Peyer's patch (tissue), 4 donors: ENCODE measurements at places on chromosomes 13 and 19. TPM values are rescaled to one million over a fixed set of nuclear protein-coding genes. Genes with fewer than 3 reads are reported as not detected.

TYROBP gene
- total RNA-seq: 4.2 TPM

DNA sequence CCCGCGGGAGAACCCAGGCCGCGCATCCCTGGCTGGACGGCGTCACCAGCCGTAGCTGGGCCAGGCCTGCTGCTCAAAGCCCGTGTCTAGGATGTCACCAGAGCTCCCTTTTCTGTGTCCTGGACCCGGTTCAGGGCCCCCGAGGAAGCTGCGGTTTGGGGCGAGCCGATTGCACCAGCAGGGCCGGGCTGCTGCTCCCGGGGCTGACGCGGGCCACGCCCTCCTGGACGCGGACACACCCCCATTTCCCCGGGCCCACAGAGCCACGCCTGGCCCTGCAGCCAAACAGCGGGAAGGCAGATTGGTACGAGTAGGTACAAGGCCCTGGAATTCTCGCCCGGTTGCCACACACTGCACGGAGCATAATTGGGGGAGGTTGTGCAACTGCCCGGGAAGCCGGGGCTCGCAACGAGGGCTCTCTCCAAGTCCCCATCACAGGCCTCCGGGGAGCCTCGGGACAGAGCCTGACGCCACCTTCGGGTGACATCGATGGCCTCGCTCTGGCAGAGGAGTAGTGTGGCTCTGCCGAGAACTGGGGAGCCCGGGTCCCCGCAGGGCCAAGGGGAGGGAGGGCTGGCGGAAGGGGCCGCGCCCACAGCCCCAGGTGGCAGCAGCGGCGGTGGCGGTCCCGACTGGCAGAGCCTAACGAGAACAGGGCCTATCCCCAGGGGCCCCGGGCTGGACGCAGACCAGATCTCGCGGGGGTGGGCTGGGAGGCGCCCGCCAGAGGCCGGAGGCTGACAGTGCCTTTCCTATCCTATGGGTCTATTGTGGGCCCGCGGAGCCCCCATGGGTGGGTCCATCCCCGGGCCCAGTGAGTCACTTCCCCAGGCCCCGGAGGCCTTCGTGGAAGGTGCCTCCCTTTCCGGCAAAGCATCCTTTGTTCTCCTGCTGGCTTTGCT is 23.5 kb downstream of the KCTD15 start:
- peak; percentile 69 for DNase-seq

ZNF44 gene
- total RNA-seq: 23.3 TPM

ANO8 gene
- 13.8 TPM for total RNA-seq

- DNase-seq: peak; percentile 79
Observed at GRCh38 chr13:94674609-94675348, 37.6 kb downstream of the SOX21 start.

DNA sequence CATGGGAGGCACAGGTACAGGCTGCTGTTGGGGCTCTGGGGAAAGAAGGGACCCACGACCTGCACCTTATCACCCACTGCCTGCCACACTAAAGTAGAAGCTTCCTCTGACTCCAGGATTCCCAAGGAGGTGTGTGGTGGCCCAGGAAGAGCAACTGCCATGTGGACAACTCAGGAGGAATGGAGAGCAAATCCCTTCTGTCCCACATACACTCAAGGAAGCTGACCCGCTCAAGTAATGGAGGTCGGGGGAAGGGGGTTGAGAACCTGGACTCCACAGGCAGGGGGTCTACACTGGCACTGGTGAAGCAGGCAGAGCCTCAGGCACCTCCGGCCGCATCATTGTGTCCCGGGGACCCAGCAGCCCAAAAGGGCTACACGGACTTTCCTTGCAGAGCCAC is 29.4 kb upstream of the SLC15A1 start:
- no peak for DNase-seq

RXFP2 gene
- not detected for total RNA-seq

GRCh38 chr13:32722340-32722739 is 136.1 kb downstream of the PDS5B start:
- no peak for DNase-seq

GRCh38 chr19:13297023-13297422 is 146.8 kb downstream of the IER2 start:
- DNase-seq: no peak

DNA sequence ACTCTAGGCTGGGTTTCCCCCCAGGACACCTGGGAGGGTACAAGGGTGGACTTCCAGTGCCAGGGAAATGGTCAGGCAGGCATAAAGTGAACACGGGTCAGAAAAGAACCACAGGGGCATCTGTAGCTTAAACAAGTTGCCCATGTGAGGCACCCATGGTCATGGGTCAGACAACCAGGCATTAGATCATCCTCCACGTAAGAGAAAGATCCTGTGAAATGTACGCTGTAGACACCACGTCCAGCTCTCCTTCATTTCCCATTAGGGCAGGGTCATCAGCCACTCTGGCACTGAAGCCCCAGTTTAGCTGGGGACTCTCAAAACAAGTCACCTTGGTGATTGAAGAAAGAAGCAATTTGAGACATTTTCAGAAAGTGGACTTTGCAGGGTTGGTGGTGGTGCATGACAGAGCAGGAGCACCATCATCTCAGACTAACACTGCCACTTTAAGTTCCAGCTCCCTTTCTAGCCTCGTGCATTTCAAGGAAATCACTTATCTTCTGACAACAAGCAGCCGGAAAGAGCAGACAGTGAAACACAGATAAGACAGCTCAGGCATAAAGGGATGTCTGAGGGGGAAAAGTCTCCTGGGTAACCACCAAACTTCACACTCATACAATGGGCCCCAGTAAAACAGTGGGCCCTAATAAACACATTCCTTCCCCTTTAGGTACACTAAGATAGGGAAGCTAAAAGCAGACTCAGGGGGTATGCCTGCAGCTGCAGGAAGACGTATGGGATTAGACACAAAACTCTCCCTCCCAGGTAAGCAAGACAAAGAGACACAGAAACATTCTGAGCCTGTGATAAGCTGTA is 16.1 kb upstream of the SIGLEC6 start:
- DNase-seq: no peak

ZNF726 gene
- not detected for total RNA-seq

- no peak for DNase-seq
Observed at GRCh38 chr19:42285541-42285941, 16.4 kb upstream of the PRR19 start.

SLC25A42 gene
- 11.2 TPM for total RNA-seq

CRYL1 gene
- 297 TPM for total RNA-seq

DNA sequence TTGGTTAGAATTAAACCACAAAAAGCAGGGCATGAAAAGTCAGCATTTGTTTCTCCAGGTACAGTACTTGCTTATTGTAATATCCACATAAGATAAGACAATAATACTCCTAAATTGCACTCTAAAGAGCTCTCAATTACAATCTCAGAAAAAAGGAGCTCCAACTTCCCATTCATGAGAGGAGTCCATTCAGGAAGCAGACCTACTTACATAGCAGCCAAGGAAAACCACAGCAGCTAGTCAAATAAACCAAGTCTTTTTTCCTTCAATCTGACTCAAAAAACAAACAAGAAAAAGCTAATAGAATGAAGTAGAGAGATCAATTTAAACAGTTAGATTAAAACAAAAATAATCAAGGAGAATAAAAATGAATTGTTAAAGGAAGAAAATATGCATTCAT is 885.2 kb upstream of the SLITRK6 start:
- no peak for DNase-seq

DNA sequence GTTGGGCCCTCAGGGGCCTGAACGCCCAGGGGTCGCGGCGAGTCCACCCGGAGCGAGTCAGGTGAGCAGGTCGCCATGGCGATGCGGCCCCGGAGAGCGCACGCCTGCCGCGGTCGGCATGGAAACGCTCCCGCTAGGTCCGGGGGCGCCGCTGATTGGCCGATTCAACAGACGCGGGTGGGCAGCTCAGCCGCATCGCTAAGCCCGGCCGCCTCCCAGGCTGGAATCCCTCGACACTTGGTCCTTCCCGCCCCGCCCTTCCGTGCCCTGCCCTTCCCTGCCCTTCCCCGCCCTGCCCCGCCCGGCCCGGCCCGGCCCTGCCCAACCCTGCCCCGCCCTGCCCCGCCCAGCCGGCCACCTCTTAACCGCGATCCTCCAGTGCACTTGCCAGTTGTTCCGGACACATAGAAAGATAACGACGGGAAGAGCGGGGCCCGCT is at the start of gene CCNA1:
Gene CCNA1 (plus strand): TSS at position 390 of the 439 bp plus-strand sequence. CDS start 562 bp downstream, outside the sequence.
- no peak for DNase-seq

- DNase-seq: no peak
Observed at GRCh38 chr19:677601-678436, 1.6 kb downstream of the FSTL3 start.

SLC15A1 gene
- 4.1 TPM for total RNA-seq

PLEKHA4 gene
- 3.5 TPM for total RNA-seq

MYADM gene
- total RNA-seq: 52.8 TPM

DNA sequence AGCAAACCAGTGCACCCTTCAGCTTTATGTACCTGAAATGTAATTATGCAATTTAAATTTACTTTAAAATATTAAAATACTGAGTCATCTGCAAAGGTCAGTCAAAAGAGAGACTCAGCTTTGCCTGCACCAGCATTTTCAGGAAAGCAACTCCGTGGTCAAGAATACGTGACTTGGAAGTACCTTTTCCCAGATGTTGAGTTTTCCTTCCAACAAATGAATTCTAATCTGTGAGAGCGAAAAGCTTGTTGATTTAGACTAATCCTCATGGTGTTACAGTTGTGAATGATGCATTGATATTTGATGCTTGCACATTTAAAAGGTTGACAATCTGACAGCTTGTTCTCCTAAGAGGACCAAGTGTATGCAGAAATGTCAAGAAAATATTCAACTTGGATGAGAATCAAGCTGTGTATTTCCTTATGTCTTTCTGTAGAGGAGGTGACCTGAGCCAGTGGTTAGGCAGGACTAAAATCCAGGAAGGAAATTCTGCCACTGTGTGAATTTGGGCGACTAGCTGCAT is 270.4 kb downstream of the ABCC4 start:
- no peak for DNase-seq

DNA sequence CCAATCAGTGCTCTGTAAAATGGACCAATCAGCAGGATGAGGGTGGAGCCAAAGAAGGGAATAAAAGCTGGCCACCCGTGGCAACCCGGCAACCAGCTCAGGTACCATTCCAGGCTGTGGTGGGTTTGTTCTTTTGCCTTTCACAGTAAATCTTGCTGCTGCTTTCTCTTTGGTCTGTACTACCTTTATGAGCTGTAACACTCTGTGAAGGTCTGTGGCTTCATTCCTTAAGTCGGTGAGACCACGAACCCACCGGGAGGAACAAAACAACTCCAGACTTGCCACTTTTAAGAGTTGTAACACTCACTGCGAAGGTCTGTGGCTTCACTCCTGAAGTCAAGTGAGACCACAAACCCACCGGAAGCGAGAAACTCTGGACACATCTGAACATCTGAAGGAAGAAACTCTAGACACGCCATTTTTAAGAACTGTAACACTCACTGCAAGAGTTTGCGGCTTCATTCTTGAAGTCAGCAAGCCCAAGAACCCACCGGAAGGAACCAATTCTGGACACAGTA is 16.5 kb upstream of the SPACA6 start:
- no peak for DNase-seq

CRX gene
- not detected for total RNA-seq
